ENCODE measurements at places on chromosomes 13 and 19.

DNA sequence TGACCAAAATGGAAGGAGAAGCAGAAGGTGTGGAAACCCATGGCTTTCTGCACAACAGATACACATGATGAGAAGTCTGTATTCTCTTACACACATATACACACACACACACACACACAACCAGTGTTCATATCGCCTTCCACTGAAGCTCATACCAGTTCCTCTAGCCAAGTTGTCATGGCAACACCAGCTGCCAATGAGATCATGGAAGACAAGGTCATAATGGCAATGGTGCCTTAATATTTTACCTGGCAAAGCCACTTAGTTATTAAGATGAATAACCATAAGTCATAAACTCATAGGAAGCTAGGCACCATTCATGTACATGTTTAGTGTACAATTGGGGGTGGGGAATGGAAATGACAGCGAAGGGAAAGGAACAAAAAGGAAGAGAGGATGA is 2.6 kb upstream of the DHRS12 start:
- DNase-seq = no peak

DNA sequence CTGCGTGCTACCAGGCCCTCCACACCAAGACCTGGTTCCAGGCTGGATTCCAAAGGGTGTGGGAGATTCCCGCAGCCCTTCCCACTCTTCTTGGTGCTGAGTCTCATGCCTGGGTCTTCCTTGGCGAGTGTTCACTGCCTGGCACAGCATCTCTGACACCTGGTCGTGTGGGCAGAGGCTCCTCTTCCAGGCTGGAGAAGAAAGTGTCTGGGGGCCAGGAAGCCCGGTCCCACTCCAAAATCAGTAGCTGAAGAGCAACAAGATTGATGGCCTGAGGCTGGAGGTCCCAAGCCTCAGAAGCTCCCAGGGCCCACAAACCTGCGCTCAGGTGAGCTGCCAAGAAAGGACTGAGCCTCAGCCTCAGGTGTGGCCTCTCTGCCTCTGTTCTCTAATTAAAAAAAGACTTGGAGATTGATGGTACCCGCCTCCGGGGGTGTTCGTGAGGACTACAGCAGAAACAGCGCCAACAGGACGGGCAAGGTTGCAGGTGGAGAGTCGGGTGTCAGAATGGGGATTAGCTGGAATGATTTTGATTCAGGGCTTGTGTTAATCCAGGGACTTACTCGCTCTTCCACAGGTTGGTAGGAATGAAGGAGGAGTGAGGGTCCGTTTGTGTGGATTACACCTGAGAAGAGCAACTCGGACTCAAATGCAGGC is 217.5 kb downstream of the TEX29 start:
- DNase-seq = no peak

DNA sequence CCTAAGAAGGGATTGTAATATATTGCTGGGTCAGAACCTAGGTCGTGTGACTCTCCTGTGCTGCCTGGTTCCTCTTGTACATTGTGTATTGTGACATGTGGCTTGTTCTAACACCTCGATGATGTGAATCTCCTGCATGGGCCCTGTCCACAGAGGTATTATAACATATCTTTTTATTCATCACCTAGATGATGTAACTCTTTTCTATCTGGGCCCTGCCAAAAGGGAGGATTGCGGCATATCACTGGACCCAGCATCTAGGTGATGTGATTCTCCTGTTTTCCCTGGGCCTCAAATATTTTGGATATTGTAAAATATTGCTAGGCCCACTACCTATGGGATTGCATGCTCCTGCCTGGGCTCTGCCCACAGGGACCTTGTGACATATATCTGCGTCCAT is 33.4 kb upstream of the ZNF254 start:
- no peak for DNase-seq

DNA sequence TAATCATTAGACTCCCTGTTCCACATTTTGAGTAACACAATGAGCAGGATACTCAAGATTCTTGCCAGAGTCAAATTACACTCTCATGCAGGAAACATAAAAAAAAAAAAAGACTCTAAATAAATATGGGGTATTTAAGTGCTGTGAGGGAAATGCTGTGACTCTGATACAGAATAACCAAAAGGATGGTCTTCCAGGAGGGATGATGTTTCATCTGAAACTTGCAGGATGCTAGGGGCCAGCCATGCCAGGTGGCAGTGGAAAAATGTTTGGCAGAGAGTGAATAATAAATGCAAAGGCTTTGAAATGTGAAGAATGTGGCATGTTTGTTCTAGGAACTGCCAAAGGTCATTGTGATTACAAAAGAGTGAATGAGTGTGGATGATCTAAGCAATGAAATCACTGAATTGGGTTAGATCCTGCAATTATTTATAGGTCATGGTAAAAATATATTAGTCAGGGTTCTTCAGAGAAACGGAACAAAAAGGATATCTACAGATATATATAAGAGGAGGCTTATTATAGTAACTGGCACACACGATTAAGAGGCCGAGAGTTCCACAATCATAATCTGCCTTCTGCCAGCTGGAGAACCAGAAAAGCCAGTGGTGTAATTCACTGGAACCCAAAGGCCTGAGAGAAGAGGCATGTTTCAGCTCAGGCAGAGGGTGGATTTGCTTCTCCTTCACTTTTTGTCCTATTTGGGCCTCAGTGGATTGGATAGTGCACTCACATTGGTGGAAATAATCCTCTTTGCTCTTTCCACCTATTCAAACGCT is 1832.8 kb upstream of the MIR17HG start:
- DNase-seq = peak; percentile 11

DNA sequence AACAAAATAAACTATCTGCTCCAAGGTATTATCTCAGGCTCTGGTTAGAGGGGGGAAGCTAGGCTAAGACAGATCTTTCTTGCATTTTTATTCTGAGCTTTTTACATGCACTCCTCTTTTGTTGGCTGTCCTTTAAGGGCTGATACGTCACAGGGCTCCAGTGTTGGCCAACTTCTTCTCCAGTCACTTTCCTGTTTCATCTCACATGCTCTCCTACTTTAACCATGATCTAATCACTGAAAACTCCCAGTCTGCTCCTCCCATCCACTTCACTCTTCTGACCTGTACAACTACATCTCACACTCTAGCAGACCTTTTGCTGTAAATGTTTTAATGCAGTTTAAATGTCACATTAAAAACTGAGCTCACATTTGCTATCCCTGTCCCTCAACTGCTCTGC is 510.0 kb upstream of the KLF12 start:
- DNase-seq = no peak

GRCh38 chr13:28566283-28566682 is 71.4 kb upstream of the FLT1 start:
- no peak for DNase-seq

DNA sequence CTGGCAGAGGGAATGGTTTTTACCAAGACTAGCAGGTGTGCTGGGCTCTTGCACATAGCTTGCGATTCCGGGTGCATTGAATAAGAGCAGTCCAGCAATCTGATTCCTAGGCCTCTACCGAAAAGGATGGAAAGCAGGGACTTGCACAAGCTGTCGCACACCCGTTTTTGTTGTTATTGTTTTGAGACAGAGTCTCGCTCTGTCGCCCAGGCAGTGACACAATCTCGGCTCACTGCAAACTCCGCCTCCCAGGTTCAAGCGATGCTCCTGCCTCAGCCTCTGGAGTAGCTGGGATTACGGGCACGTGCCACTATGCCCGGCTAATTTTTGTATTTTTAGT is 5.5 kb downstream of the EBI3 start:
- no peak for DNase-seq

DNA sequence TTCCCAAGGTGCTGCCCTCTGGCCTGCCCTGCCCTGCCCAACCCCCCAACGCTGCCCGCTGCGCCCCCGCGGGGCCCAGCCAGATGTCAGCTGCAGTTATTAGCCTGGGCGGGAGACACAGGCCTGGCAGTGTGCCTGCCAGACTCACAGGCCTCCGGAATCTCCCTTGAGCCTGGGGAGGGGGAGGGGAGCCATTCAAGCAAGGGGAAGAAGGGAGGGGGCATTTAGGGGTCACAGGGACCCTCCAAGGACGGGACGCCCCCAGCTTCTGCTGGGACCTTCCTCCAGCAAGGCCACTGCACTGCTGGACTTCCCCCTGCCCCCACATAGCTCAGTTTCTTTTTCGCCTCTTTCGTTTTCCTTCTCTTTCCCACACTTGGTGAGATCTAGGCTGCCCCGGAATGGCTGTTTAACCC is 2.6 kb upstream of the JUNB start:
- no peak for DNase-seq

GRCh38 chr19:1668048-1668485 is 15.7 kb upstream of the TCF3 start:
- no peak for DNase-seq

DNA sequence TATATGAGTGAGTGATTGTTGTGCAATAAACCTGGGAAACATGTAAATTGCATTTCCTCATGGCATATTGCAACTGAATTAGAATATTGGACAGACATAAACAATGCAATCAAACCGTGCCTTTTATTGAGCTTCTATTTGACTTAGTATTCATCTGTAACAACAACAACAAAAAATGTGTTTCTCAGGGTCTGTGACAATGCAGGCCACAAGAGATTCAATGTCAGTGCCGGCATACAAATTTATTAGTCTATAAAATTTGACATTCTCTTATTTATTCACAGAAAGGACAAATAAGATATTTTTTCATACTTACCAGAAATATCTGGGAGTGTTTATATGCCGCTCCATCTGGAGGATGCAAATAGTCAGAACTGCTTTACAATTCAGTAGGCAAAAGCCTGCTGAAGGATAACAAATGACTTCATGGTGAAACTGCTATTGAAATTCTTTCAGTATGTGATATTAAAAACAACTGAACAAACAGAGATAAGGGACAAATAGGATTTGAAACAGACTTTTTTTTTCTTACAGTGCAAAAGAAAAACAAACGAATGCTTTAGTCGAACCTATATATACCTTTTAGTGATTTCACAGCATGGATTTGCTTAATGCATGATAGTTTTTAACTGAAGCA is 77.2 kb downstream of the DACH1 start:
- no peak for DNase-seq

Measured in AG04450 (cell line).